ENCODE measurements at places on chromosomes 16 and 17.

DNA sequence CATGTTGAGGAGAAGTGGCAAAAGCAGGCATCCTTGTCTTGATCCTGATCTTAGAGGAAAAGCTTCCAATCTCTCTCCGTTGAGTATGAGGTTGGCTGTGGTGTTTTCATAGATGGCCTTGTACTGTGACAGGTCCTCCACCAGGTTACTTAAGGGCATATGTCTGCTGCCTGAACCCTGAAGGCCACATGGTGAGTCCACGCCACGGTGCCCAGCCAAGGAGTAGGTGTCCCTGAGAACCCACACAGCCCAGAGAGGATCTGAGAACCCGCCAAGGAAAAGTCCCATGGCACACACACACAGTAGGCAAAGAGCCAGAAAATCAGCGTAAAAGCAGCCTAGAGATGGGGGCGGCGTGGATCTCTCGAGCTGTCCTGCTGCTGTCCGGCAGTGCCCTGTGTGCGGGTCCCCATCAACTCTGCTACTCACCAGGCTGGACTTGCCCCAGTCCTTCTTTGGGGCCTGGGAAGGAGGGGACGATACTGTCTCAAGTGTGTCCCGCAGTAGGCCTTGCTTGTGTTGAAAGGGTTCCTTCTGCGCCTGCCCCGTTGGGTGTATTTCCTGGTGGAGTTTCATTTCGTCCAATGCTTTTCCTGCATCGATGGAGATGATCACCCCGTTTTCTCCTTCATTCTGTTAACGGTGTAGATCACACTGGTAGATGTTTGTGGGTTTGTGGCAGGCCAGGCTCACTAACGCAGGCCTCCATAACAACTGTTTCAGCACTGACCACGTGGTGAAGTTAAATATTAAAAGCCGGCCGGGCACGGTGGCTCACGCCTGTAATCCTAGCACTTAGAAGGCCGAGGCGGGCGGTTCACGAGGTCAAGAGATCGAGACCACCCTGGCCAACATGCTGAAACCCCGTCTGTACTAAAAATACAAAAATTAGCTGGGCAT lies 90.8 kb upstream of the DNAH17 start:
- no peak for DNase-seq

GRCh38 chr16:80387318-80387921 lies 153.4 kb upstream of the DYNLRB2 start:
- DNase-seq, result no peak

DNA sequence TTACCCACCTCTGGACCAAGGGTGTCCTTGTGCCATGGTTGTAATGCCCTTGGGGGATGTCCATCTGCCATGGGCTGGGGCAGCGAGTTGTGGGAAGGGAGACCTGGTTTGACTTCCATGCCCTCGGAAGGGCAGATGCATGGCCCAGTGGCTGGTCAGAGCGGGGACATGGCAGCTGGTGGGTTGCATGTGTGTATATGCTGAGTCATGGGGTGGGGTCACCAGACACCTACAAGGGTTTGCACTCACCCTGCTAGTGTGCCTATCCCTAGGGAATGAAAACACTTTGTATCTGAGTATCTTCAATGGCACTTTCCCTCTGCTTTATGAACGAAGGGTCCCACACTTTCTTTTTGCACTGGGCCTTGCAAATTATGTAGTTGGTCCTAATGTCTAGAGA lies 10.6 kb upstream of the HNF1B start:
- no peak for DNase-seq

GRCh38 chr17:5541610-5542202 lies 42.6 kb downstream of the NLRP1 start:
- no peak for DNase-seq

GRCh38 chr16:88287219-88287618 lies 95.5 kb upstream of the ZNF469 start:
- DNase-seq, result no peak

- no peak for DNase-seq
Measured at GRCh38 chr17:44898768-44899073, 524 bp downstream of the EFTUD2 start.

GRCh38 chr17:50657627-50658026 lies 22.9 kb downstream of the ABCC3 start:
- DNase-seq, result no peak

GRCh38 chr16:4597174-4597573 lies 17.5 kb downstream of the UBALD1 start:
- no peak for DNase-seq

DNA sequence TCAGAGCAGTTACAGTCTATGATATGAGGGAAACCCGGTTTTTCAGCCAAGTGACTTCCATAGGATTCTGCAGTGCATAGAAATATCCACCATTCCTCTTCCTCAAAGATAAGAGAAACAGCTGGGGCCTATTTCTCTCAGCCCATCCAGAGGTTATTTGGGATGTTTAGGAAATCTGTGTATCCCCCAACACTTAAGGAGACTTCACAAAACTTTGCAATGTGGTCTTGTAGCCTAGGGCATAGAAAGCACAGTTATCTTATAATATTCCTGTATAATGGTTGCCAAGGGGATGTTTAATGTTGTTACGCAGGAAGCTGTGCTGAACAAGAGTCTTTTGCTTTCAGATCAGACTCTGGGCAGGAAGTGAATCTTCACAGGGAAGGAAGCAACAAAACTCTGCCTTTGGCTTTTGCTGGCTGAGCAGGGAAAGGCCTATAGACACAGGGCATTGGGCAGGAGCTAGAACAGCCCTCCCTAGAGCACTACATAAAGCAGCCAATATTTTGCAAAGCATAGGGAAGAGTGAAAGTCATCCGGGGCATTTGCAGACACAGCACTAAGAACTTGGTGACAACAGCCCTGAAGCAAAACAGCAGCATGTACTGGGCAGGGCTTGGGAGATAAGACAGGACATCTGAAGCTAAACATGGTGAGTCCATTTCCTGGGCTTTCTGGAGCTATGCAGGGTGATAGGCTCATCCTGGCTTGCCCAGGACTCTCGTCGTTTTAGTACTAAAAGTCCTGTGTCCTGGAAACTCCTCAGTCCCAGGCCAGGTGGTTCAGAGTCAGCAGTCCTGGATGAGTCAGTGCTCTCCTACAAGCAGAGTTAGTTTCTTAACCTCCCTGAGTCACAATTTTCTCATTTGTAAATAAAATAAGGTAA lies 18.7 kb upstream of the BEAN1 start:
- DNase-seq, result no peak

DNA sequence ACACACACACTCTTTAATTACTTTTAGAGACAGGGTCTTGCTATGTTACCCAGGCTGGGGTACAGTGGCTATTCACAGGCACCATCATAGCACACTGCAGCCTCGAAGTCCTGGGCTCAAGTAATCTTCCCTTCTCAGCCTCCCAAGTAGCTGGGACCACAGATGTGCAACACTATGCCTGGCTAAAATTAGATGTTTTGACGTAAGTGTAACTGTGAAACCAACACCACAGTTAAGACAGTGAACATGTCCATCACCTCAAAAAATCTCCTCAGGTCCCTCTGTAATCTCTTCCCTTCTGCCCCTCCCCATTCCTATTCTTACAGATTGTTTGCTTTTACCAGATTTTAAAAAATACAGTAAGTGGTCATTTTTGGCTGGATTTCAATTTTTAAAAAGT lies 66.7 kb downstream of the RPGRIP1L start:
- no peak for DNase-seq

DNA sequence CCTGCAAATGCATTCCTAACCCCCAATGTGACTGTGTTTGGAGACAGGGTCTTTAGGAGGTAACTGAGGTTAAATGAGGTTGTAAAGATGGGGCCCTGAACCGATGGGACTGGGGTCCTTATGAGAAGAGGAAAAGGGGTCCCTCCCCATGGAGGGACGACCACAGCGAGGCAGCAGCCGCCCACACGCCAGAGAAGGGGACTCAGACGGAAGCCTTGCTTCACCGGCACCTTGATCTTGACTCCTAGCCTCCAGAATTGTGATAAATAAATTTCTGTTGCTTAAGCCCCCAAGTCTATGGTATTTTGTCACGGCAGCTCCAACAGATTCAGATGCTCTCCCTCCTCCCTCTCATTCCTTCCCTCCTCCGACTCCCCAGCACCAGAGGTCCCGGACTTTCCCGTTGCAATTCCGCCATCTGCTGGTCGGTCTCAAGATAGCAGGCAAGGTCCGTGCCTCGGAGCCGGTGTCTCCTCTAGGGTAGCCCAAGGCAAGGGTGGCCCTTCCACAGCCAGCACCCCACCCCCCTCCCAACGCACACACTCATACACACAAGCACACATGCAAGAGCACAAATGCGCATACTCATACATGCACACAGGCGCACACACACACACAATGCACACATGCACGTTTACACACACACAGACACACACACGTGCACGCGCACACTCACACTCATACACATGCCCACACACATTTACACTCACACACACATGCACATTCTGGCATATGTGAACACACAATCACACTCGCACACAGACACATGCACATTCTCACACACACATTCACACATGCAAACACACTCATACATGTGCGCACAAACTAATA lies 23.1 kb upstream of the C16orf78 start:
- DNase-seq, result no peak

DNA sequence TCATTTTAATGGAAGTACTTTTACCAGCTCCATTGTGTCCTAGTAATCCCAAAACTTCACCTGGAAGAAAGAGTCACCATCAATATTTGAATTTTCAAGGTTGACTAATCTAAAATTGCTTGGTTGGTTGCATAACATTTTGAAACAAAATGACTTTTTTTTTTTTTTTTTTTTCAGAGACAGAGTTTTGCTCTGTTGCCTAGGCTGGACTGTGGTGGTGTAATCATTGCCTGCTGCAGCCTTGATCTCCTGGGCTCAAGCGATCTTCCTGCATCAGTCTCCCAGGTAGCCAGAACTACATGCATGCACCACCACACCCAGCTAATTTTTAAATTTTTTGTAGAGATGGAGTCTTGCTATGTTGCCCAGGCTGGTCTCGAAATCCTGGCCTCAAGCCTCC lies 12.6 kb upstream of the ABCA6 start:
- DNase-seq, result no peak

- DNase-seq, result no peak
Measured at GRCh38 chr17:27157898-27158297, 136.0 kb upstream of the WSB1 start.

GRCh38 chr16:53465606-53466280 lies 31.5 kb downstream of the RBL2 start:
- DNase-seq, result no peak

DNA sequence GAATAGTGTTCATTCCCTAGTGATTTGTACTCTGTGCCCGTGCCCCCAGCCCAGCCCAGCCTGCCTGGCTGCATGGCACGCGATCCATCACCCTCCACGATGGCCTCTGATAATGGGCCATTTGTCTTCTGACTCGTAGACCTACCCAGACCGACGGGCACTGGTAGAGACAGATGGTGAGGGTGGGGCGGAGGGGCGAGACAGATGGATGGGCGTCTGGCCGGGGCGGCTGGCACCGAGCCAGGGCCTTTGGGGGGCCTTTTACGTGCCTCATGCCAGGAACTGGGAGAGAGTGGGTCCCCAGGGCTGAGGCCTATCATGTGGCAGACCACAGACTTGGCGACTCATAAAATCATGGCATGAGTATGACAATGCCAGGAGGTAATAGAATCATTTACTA lies 25.4 kb downstream of the CRHR1 start:
- no peak for DNase-seq

DNA sequence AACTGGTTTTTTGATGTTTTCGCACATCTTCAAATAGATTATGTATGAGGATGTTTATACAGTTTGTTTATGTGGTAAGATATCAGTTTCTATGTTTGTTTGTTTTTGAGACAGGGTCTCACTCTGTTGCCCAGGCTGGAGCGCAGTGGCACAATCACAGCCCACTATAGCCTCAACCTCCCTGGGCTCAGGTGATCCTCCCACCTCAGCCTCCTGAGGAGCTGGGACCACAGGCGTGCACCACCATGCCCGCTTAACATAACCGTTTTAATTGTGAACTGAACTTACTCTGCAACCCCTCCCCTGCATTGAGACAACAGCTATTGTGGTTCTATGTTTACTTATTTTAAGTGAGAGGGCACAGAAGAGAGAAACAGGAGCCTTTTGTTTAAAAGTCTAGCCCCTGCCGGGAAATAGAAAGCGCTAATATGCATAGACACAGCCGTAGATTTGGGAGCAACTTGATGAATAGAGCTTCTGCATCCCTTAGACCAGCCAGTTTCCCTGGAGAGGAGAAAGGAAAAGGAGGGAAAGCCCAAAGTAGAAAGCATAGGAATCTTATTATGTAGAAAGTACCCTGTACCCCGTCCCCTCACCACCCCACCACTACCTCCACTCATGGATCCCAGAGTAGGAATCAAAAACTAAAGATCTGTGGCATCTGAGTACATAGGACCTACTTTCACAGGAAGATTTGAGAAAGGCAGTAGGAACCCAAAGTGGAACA lies 19.6 kb upstream of the APPBP2 start:
- DNase-seq, result no peak

DNA sequence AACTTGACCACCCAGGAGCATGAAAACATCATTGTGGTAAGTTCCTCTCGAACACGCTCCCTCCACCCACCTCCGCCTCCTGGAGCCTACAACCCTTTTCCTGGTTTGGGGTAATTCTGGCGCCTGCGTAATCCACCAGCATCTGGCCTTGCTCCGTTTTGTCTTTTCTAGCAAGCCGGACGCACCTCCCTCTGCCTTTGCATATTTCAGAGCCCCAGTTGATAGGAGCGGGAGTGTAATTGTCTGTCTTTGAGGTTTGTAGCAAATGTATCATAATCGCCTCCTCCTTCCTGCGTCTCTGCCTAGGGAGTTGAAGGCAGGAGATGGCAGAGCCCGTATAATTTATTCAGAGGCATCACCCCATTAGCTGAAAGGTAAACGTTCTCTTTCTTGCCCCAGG lies 121.3 kb upstream of the PLCG2 start:
- DNase-seq, result no peak

GRCh38 chr16:2323701-2324100 lies 16.8 kb downstream of the ABCA3 start:
- DNase-seq, result no peak

DNA sequence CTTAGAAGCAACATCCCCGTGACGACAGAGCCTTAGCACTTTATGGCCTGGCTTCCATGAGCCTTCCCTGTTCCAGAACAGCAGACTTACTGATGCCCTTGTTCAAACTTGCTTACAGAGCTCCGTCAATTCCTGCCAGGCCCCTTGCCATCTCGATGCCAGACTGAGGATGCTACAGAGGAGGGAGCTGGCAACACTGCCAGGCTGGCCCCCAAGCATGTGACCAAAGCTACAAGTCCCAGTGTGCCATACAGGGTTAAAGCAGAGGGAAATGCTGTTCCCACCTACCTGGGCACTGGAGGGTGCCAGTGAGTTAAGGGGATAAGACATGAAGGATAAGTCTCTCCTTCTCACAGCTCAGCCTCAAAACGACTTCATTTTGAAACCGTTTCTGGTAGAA lies 33.5 kb upstream of the SREBF1 start:
- no peak for DNase-seq

GRCh38 chr17:51888816-51889215 lies 269.7 kb downstream of the CA10 start:
- no peak for DNase-seq

GRCh38 chr16:10121491-10121890 lies 60.7 kb downstream of the GRIN2A start:
- no peak for DNase-seq

GRCh38 chr17:47176389-47176826 lies 12.7 kb downstream of the CDC27 start:
- no peak for DNase-seq
